Mucosa of gallbladder (tissue), 1 donor: ENCODE measurements at places on chromosomes 13 and 19. TPM values are rescaled to one million over a fixed set of nuclear protein-coding genes. Genes with fewer than 3 reads are reported as not detected.

DNA sequence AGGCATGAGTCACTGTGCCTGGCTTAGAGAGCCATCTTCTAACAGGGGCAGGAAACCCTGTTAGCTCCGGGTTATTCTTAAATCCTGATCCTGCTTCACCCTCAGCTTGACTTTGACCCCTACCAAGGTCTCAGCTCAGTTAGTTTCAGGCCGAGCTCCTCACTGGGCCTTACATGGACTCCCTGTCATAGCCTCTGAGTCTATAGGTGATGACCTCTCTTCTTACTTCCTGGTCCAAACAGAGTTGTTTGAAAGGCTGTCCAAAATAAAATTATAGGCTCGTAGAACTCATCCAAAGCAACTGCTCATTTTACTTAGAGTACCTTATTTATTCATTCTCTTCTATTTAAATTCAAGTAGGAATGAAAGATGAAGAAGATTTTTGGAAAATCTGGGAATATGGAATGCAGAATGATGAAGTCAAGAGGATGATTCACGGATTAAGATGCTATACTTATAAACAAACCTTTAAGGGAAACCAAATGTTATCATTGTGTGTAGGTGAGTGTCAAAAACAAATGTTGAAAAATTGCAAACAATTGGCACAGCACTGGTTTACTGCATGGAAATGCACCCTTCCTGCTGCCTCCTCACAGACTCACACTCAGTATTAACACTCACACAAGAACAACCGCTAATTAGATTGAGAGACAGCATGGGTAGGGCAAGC, 174.1 kb downstream of the RGCC start:
- DNase-seq = no peak

DNA sequence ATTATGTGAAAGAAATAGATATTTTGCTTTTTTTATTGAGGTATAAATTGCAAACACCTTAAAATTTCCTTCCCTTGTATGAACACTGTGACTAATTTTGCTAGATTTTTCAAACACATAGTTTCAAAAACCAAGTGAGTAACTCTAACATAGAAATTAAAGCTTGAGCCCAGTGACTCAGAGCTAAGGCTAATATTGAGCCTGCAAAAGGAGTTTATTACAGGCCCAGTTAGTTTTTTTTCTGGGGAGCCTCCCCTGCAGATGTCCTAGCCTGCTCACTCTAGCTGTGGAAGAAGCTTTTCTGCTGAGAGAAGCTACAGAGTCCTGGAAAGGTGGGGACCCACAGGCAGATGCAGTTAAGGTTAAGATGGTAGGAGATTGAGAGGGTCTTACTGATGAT, 3.4 kb downstream of the ZNF430 start:
- DNase-seq = no peak

DNA sequence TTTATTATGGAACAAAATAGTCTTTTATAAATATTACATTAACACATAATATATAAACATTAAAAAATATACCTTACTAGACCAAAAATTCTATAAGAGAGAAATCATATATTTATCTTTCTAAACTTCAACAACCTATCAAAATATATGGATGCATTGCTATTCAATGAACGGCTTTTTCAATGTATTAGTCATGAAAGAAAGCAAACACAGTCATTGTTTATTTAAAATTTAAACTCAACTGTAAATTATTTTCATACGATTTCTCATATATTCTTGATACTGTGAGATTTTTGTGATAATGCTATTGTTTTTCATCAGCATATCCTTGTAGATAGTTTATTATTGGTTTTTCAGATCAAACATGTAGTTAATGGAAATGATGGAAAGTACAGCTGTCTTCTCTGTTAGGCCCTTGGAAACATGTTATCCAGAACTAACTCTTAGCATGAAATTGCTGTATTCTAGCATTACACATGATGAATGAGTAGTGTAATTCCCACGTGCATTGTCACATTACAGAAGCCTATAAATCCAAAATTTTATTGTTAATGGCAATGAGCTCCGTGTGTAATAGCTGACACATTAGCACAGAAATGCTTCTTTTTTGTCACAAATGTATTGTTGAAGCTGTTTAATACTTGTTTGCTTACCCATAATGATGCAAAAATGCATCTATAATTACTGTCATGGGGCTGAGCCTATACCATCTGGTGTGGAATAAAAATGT, 1639.9 kb downstream of the SLITRK5 start:
- no peak for DNase-seq

DNA sequence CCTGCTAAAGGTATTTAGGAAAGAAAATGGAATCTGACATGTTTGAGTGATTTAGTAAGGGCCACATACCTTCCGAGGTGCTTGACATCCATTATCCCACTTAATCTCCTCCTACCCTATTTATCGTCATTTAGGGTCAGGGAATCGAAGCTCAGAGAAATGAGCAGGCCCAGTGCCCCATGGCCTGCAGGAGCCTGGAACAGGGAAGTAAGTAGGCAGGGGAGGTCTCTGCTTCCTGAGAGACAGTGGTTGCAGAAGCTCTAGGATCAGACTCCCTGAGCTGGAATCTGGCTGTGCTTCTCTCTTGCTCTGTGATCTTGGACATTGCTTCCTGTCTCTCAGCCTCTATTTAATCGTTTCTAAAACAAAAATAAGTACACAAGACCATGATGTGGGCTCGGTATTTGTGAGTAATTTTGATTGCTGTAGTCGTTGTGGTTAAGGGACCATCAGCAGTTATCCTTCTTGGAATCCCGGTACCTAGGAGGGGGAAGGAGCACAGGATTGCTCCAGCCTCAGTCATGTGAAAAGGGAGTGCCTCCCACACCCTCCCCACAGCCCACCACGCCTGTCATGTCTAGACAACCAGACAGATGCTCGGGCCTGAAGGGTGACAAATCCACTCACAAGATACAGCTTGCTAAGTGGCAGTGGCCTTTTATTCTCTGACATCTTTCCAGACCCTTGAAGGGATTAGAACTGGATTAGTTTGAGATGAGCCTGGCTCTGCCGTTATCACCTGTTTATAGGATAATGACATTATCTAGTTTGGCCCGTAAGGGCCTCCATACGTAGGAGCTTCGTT, 169.2 kb upstream of the TSHZ3 start:
- peak; percentile 7 for DNase-seq

DNA sequence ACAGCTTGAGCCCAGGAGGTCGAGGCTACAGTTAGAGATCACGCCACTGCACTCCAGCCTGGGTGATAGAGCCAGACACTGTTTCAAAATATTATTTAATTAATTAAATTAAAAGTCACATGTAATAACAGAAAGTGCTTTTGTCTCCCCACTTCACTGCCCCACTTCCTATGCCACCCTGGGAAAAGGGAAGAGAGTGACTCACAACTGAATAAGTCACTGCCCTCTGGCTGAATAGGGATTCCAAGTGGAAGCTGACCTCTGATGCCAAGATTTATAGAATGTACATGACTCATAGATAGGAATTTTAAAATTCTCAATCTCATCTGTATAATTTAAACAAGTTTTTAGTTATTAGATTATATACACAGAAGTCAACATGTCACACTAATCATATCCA, 22.2 kb upstream of the ERVV-1 start:
- DNase-seq = no peak

Gene SERP2
- total RNA-seq = 3.7 TPM
